Fibroblast of lung (primary cell): ENCODE measurements at places on chromosomes 1 and 21. TPM values are rescaled to one million over a fixed set of nuclear protein-coding genes. Genes with fewer than 3 reads are reported as not detected.
A peak's percentile ranks its signal among the peaks of the same experiment; 100 is the strongest.

The GJC2 gene
- 1.3 and 1.4 TPM in 2 replicates for polyA plus RNA-seq

The CLCNKB gene
- polyA plus RNA-seq, result 0.07 and 0.09 TPM in 2 replicates

The FCGR3A gene
- polyA plus RNA-seq, result not detected in 2 replicates

The IVL gene
- polyA plus RNA-seq, result 0.10 and 0.34 TPM in 2 replicates

The SYF2 gene
- polyA plus RNA-seq, result 36.2 and 41.6 TPM in 2 replicates

The SUSD4 gene
- 0.33 and 0.63 TPM in 2 replicates for polyA plus RNA-seq

The USP21 gene
- 11.7 and 13.6 TPM in 2 replicates for polyA plus RNA-seq

The PAQR6 gene
- polyA plus RNA-seq, result 0.05 and 0.17 TPM in 2 replicates

The WNT2B gene
- 1.3 and 2.0 TPM in 2 replicates for polyA plus RNA-seq

The SLC50A1 gene
- polyA plus RNA-seq, result 29.4 and 36.0 TPM in 2 replicates

DNA sequence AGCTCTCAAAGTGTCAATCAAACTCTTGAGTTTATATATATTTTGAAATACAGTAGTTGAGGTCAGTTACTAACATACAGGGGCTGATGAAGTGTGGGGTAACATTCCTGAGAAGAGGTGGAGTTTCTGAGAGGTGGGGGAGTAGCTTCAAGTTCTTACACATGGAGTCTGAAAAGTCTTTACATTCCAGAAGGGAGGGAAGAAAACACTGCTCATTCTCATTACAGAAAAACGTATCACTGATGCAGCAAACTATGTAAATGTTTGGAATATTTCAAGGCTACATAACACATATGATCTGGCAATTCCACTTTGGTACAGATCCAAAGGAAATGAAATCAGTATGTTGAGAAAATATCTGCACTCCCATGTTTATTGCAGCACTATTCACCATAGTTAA, 1065.8 kb upstream of the B3GALT2 start:
- DNase-seq, result peak; percentile 39

DNA sequence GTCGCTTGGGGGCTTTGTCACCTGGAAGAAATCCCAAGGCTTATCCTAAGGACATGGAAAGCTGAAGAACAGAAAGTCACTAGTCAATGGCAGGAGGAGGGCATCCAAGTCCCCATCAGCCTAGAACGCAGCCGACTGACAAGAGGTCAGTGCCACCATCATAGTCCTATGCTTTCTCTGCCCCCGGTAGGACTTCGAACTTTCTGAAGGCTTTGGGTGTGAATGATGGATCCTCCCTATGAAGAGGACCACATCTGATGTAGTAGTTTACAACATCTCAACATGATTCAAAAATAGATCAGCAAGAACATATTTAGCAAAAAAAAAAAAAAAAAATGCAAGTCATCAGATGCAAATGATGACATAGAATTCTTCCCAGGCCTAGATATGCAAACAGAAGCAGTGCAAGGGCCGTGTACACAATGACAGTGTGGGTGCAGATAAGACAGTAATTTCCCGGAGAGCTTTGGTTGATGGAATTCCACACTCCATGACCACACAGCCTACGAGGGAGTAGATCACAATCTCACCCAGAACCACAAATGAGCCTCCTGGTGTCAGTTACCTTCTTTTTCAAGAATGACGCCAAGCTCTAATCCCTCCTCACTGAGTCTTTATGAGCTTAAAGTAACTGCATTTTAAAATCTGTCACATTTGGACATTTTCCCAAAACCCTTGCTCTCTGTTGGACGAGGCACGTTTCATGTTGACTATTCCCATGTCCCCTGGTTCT, 88.2 kb downstream of the PSMG1 start:
- DNase-seq, result peak; percentile 82

- DNase-seq, result peak; percentile 96
Measured at GRCh38 chr21:29187944-29188343, 57.5 kb downstream of the MAP3K7CL start.

DNA sequence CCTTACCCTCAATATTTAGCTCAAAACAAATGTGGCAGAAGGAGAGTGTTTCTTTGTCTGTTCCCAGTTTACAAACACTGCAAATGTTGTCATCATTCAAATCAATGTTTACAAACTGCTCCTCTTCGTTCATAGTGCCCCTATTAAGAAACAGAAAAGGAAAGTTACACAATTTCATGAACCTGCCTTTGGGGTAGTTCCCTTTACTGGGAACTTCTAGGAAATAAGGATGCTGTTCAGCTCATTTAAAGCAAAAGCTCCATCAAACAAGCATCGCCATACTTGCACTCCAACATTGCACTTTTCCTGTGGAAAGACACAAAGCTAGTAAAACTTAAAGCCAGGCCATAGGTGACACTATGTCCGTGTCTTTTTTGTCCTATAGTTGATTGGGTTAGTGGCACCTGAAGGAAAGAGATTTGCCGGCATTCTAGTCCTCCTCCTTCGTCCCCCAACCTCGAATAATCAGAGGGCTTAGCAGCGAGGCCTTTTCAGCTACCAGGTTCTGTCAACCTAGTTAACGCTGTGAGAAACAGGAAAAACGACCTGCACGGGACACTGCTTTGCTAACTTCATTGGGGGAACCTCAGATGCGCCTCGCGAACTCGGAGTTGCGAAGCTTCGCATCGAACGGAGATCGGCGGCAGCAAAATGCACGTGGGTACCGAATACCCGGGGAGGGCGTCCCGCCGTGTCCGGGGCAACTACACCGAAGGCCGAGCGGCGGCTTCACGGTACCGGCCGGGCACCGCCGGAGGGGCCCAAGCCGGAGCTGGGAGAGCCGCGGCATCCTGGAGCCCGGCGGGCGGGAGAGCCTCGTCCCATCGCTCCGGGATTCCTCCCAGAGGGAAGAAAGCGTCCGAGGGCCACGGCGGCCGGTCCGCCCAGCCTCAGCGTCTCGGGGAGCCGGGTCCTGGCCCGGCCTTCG, 706 bp downstream of the C21orf91 start:
- DNase-seq, result peak; percentile 40

- DNase-seq, result no peak
Measured at GRCh38 chr1:48073798-48074530, 76.8 kb upstream of the TRABD2B start.

DNA sequence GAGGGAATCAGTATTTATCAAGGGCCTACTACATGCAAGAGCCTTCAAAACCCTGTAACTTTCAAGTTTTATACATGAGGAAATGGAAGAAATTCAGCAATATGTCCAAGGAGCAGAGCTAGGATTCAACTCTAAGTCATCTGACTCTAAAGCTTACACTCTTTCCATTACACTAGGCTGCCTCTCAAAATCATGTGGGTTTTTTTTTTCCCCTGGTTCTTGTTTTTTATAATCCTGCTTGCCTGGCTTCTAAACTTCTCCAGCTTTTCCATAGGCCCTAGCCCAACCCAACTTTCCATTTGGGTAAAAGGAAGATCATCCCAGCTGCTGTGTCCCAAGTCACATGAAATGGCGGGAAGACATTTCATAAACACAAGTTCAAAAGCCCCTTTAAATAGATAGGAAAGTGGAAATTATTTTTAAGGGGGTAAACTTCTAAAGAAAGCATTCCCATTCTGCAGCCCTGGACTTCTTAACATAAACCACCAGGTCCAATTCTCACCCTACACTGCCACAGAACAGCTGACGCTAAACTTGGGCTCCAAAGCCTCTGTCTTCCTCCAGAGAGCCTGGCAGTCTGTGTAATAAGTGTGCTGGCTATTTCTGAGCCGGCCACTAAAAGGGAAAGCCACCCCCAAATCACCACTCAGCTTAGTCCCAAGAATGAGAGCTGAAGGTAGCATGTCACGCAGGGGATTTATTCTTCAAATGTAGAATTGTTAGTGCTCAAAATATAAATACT, 46.9 kb downstream of the ITPKB start:
- DNase-seq, result no peak

GRCh38 chr1:228455715-228456114, 31.5 kb upstream of the RNF187 start:
- no peak for DNase-seq

DNA sequence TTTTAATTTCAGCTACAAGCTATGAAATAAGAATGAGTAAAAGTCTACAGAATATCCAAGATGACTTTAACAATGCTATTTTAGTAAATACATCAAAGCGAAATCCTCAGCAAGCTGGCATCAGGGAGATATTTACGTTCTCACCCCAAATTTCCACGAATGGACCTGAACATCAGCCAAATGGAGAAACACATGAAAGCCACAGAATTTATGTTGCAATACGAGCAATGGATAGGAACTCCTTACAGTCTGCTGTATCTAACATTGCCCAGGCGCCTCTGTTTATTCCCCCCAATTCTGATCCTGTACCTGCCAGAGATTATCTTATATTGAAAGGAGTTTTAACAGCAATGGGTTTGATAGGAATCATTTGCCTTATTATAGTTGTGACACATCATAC, 13.7 kb upstream of the CLCA1 start:
- DNase-seq, result no peak

GRCh38 chr21:26099610-26100219, 70.9 kb downstream of the APP start:
- DNase-seq, result peak; percentile 95

DNA sequence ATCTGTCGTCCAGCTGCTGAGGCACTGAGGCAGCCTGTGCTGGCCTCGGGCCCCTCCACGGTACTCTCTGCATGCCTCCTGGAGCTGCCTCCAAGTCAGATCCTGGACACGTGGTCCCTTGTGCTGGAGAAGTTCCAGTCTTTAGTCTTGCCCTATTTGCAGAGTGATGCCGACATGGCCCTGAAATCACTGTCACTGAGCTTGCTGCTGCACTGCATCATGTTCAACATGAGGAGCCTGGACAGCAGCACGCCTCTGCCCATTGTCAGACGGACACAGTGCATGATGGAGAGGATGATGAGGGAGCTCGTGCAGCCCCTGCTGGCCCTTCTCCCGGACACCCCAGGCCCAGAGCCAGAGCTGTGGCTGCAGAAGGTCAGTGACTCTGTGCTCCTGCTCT, 10.0 kb downstream of the URB2 start:
- no peak for DNase-seq

DNA sequence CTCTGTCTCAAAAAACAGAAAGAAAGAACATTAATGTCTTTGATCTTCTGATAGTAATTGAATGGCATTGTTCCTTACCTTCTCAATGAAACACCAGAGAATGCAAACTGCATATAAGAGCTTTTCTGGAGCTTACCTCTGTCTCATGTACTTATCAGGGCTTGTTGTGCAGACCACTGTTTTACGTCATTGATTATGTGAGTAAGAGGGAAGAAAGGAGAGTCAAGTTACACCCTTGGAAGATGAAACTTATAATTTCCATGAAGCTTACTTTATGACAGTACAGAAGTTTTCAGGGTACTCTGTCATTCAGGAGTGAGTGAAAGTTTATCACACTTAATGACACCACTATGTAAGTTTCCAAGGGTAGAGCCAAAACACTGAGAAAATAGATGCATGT, 49.0 kb upstream of the MAB21L3 start:
- peak; percentile 52 for DNase-seq

- no peak for DNase-seq
Measured at GRCh38 chr1:10915594-10915993, 96.9 kb upstream of the TARDBP start.

DNA sequence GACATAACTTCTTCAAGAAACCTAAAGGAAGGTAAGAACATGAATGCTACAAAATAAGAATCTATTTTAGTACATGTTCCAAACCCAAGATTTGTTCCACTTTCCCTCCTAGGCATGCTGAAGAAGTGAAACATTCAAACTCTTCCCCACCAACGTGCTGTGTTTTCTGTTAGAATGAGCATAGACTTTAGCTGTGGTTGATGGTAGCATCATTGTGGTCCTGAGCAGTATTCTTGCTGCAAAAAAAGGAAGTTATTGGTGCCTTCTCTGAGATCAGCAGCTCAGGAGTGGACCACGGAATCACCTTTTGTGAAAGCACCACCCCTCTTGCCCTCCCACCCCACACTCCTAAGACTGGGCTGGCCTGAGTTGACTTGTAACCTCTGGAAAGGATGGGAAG, 100.4 kb upstream of the POGK start:
- no peak for DNase-seq

GRCh38 chr1:205066141-205066818, 18.0 kb downstream of the TMEM81 start:
- DNase-seq, result no peak

DNA sequence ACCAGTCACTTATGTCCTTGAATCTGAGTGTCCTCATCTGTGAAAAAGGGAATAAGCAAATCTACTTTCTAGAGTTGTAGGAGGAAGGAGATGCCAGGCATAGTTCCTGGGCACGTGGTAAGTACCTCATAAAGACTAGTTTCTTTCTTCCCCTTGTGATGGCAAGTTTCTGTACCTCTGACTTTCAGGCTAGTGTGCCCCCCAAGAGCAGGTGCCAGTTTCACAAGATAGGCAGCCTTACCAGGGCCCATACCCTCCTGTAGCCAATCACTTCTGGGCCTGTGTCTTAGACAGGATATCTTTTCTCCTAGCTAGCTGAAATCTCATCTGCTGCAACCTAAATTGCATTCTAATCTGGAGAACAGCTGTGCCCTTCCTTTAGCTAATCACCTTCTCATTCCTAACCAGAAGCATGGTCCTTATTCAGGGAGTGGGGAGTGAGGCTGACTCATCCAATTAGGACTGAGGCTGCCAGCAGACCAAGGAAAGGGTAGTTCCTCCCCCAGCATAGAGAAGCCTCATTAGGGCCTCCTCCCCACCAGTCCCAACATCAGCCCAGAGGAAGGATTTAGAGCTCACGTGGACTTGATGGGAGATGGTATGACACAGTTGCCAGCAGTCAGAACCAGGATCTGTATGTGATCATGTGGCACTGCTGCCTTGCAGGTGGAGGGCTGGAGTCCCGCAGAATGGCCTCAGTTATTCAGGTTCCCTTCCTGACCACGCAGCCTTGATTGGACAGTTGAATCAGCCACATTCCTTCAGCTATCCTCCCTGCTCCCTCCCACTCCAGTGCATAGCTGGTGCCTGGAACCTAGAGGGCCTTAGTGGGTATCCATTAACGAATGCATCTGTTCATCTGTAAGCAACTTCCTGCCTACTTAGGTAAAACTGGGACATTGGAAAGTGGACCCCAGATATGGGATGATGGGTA, 7.9 kb downstream of the KLHDC8A start:
- no peak for DNase-seq

DNA sequence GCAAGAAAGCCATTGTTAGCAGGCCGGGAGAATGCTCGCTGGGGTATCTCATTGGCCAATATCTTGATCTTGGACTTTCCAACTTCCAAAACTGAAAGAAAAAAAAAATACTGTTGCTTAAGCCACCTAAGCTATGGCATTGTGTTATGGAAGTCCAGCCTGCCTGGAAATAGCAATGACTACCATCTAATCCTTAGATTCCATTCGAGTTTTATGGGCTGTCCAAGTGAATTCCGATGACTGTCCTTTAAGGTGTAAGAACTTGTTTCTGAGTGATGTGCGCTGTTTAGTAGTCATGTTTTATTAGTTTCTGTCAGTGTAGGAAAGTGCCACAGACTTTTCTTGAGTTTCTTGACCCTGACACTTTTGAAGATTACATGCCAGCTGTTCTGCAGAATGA, 762.6 kb downstream of the USP25 start:
- DNase-seq, result no peak
